Bronchial smooth muscle cell (primary cell): ENCODE measurements at places on chromosomes 7 and 10. TPM values are rescaled to one million over a fixed set of nuclear protein-coding genes. Genes with fewer than 3 reads are reported as not detected.

The OR2A5 gene
- total RNA-seq = not detected in 2 replicates

The CYP2C8 gene
- total RNA-seq = under 0.01 TPM in 1 of 2 replicates, not detected in the other

The SSMEM1 gene
- total RNA-seq = 0.09 TPM in 1 of 2 replicates, not detected in the other

The BICC1 gene
- total RNA-seq = 74.9 and 78.8 TPM in 2 replicates

The FAM24B gene
- 7.3 and 10.7 TPM in 2 replicates for total RNA-seq

The EZH2 gene
- 4.3 and 4.7 TPM in 2 replicates for total RNA-seq
